ENCODE measurements at places on chromosomes 5 and 9. TPM values are rescaled to one million over a fixed set of nuclear protein-coding genes. Genes with fewer than 3 reads are reported as not detected.

DNA sequence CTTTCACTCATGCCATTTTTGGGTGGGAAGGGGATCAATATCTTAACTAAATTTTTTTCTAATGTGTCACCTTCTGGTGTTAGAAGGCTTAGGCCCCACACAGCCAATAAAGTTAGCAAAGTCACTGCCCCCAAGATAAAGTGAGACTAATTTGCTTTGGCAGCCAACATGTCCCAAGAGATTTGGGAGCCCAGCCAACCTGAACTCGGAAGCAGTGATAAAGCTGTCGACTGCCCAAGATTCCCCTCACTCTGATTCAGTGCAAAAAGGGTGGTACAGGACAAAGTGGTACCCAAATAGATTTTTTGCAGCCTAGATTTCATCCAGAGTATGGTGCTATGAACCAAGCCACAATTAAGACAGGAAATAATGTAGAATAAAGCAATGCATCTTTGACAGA lies 572.5 kb upstream of the ARRDC3 start:
- no peak for DNase-seq

Gene CATSPER3
- total RNA-seq = 0.71 TPM

DNA sequence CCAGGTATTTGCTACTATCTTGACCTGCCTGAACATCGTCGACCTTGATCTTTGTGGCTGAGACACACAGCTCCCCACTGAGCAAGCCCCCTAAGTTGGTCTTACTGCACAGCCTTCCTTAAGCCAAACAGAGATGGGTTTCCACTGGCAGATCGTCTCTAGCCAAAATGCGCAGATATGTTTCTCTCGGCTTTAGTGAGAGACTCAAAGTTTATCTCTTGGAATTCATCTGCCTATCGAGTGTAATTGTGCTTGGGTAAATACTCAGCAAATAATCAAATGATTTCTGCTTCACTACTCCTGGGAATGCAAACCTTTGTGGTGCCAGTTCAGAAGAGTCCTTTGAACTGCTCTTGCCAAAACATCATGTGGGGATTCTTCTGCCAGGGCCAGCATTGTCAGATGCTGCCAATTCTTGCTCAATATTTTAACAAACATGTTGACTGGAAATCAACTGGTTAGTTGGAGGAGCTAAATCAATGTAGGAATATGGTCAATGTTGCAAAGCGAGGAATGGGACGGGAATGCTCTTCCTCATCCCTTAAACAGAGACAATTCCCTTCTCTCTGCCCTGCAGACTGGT lies 141.2 kb upstream of the SLC28A3 start:
- no peak for DNase-seq

Gene GFPT2
- 5.5 TPM for total RNA-seq

DNA sequence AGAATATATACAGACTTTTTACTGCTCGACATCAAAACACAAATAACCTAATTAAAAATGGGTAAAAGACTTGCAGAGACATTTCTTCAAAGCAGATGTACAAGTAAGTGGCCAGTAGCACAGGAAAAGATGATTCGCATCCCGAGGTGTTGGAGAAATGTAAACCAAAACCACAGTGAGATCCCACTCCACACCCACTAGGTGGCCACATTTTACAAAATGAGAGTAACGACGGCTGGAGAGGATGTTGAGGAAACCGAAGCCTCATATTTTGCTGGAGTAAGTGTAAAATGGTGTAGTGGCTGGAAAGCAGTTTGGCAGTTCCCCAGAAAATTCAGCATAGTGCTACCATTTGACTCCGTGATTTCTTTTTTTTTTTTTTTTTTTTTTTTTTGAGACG lies 21.3 kb upstream of the GBGT1 start:
- DNase-seq = peak; percentile 72

GRCh38 chr9:94165592-94166235 lies 81.5 kb downstream of the PTPDC1 start:
- peak; percentile 99 for DNase-seq

Gene SIGMAR1
- total RNA-seq = 81.2 TPM

DNA sequence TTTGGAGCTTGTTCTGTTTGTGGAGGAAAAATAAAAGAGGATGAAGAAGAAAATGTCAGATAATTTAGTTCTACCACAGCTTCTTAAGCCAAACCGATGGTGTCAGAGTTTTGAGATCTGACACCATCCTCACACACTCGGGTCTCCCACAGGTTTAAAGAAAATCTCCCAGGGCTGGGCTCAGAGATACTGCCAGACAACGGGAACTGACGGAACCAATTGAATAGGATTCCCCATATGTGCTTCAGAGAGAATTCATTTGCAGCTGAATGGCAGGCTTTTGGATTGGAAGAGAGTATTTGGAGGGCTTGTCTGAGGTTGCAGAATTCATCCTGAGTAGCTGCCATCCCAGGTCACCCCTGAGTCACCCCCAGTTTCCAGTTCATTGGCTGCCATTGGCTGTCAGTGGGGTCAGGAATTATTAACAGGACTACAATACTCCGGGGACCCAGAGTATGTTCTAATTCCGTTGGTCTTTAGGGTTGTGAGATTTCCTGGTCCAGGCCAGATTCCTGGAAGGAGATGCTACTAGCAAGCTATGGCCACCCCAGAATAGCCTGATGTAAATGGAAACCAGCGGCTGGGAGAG lies 131.3 kb downstream of the PDZD2 start:
- no peak for DNase-seq

GRCh38 chr9:108272349-108272899 lies 583.4 kb downstream of the ACTL7B start:
- DNase-seq = peak; percentile 29

Gene KIF12
- 0.97 TPM for total RNA-seq

GRCh38 chr5:133713751-133714150 lies 101.4 kb upstream of the FSTL4 start:
- no peak for DNase-seq

Gene NAIP
- total RNA-seq = 7.3 TPM

GRCh38 chr5:148912714-148913398 lies 86.4 kb downstream of the ADRB2 start:
- DNase-seq = peak; percentile 79
